Esophagus (tissue), 2 donors: ENCODE measurements at places on chromosomes 7 and 10. TPM values are rescaled to one million over a fixed set of nuclear protein-coding genes. Genes with fewer than 3 reads are reported as not detected.

Gene COL26A1
- not detected for polyA plus RNA-seq

Gene SP8
- polyA plus RNA-seq: not detected

Gene OPN1SW
- not detected for polyA plus RNA-seq

Gene GBX1
- not detected for polyA plus RNA-seq

Gene CABCOCO1
- 0.35 TPM for polyA plus RNA-seq
